ENCODE measurements at places on chromosomes 16 and 17.

GRCh38 chr16:84194470-84195200 is 3.7 kb downstream of the ADAD2 start:
- no peak for DNase-seq

DNA sequence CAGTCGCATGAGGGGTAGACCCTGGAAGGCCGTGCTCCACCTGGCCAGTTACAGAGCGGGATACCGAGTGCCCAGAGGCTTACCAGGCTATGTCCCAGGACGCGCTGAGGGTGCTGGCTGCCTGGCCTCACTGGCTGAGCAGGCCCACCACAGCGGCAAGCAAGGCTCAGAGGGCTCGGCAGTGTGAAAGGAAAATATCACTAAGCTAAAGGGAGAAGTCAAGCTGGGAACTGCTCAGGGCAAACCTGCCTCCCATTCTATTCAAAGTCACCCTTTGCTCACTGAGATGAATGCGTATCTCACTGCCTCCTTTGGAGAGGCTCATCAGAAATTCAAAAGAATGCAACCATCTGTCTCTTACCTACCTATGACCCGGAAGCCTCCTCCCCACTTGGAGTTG is 37.4 kb downstream of the CCDC57 start:
- no peak for DNase-seq

- DNase-seq: no peak
These were observed 18.9 kb downstream of the KSR1 start for GRCh38 chr17:27475070-27475673.

- no peak for DNase-seq
These were observed 52.2 kb upstream of the CHMP6 start for GRCh38 chr17:80939151-80940145.

GRCh38 chr16:81204798-81205680 is 33.5 kb upstream of the BCO1 start:
- DNase-seq: no peak

DNA sequence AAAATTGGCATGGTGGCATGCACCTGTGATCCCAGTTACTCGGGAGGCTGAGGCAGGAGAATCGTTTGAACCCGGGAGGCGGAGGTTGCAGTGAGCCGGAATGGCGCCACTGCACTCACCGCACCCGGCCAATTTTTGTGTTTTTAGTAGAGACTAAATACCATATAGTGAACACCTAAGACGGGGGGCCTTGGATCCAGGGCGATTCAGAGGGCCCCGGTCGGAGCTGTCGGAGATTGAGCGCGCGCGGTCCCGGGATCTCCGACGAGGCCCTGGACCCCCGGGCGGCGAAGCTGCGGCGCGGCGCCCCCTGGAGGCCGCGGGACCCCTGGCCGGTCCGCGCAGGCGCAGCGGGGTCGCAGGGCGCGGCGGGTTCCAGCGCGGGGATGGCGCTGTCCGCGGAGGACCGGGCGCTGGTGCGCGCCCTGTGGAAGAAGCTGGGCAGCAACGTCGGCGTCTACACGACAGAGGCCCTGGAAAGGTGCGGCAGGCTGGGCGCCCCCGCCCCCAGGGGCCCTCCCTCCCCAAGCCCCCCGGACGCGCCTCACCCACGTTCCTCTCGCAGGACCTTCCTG is at the start of gene HBQ1:
HBQ1 (plus strand) TSS at position 359 of the 575 bp plus-strand sequence; CDS start at position 387, 28 bp downstream.
- DNase-seq: no peak

GRCh38 chr17:55063885-55064874 is 95.6 kb downstream of the STXBP4 start:
- no peak for DNase-seq

- no peak for DNase-seq
These were observed 26.0 kb upstream of the PRM1 start for GRCh38 chr16:11306997-11307638.

DNA sequence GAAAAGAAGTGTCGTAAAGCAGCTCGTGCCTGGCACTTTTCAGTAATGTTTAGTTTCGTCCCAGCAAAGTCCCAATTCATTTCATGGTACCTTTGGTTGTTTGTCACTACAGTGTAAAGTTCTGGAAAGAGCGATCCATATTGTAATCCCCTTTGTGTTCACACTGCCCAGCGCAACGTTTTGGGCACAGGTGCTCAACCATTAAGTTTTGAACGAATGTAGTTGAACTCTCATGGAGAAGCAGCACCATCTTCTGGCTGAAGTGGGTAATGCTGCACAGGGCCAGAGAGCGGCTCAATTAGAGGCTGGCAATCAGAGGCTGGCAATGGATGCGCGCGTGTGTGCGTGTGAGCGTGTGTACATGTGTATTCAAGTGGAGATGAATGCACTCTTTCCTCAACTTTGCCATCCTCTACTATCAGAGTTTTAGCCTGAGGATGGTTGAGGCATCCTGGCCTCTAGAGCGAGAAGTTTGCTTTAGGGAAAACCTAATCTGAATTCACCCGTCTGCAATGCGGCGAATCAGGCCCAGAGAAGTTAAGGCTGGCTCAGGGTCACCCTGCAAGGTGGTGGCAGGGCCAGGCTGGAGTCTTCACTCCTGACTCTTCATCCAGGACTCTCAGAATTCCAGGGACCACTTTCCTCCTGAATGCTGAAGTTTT is 29.9 kb downstream of the DYNLL2 start:
- DNase-seq: peak; percentile 62

DNA sequence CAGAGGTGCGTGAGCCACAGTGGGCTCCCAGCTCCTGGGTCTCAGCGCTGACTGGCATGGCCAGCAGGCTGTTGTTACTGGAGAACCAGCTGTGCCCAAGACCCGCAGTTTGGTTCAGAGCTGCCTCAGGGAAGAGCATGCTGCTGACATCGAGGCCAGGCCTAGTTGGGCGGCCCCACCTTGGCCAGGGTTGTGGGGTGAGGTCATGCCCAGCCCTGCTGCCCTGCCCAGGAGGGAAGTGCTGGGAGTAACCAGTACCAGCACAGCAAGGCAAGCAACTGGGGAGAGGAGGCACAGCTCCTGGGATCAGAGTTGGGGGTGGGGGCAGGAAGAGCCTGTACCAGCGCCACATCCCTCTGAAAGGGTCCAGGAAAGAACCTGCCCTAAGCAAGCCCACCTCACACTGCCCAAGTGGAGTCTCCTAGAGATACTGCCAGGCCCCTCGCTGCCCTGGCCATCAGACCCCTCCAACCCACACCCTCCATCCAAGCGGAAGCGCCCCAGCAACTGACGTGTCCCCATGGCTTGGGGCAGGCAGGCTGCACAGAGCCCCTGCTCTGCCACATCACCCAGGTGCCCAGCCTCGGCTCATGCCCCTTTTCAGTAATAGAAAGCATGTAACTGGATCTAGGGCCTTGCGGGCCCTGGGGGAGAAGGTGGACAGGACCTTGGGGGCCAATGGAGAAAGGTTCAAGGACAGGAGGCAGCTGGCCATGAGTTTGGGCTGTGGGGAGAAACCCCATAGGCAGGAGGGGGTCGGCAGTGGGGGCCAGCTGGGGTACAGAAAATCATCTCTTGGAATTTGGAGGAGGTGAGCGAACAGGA is 990 bp downstream of the DOK4 start:
- no peak for DNase-seq

DNA sequence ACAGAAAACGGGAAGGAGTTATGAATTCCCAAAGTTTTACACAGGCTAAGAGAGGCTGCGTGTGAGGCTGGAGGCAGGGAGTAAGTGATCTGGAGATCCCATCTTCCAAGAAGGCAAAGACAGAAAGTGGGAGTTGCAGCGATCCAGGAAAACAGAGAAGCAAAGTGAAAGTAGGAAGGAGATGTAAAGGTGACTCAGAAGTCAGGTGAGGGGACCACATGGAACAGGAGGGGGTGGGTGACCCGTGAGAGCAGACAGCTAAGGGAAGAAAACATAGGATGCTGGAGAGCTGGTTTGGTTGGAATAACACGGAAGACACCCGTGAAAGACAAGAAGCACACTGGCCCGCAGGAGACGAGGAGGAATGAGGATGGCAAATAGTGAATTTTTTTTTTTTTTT is 1.3 kb downstream of the ALOX12 start:
- no peak for DNase-seq

DNA sequence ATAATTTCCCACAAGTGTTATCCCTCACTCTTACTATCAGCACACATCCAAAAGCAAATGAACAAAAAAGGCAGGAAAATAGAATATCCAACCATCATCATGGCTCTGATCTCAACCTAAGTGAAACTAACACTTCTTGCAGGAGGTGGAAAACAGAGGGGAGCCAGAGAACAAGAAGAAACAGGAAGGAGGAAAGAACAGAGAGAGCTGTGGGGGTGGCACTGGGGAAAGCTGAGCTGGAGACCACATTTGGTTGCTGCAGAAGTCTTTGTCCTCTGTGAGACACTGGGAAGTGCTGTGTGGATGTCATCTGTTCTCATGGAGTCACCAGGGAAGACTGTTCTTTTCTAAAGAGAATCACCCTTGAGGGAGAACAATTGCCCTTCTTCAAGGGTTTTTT is 34.7 kb downstream of the GRB7 start:
- no peak for DNase-seq

DNA sequence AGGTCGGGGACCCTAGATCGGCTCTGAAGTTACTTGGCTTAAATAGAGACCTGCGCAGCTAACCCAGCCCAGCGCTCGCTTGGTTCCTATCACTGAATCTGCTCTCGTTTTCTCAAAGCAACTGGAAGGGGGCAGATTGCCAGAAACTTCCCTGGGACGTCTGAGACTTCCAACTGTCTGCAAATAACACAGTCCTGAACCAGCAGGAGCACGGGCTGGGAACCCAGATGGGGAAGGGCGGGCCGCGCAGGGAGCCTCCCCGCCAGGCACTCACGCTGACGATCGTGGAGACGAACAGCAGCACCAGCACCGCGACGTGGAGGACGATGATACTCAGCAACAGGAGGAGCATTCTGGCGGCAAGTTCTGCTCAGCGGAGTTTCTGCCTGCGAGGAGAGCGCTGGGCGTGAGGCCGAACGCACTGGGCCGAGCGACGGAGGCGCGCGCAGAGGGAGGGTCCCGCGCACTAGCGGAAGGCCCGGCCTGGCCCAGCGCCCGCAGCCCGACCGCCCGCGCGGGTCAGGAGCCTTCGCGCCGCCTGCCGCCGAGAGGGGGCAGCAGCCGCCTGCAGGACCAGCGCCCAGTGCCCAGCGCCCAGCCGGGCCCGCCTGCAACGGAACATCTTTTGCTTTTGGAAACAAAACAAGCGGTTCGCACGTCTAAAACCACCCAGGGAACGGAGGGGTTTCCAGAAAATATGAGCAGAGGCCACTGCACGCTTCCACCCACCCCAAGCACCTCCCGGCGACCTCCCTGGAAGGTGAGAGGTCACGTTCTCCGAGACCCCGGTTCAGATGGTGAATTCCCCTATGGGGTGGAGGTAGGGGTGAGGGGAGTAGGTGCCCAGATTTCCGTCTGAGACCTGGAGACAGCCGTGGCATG is 4.5 kb downstream of the PMP22 start:
- DNase-seq: peak; percentile 60

DNA sequence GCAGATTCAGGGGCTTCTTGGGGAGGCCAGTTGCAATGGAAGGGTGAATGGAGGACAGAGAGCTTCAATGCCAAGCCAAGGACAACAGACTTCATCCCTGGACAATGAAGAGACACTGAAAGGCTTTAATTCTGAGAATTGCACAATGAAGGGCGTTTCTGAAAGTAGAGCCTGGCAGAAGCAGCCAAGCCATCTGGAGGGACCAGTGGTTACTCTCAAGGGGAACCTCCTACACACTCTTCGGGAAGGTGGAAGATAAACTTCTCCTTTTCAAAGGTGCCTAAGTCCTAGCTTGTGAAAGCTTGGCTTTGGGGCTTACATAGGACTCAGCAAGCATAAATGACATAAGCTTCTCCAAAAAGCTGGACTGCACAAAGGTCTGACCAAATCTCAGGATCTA is 6.2 kb upstream of the CES1 start:
- no peak for DNase-seq

DNA sequence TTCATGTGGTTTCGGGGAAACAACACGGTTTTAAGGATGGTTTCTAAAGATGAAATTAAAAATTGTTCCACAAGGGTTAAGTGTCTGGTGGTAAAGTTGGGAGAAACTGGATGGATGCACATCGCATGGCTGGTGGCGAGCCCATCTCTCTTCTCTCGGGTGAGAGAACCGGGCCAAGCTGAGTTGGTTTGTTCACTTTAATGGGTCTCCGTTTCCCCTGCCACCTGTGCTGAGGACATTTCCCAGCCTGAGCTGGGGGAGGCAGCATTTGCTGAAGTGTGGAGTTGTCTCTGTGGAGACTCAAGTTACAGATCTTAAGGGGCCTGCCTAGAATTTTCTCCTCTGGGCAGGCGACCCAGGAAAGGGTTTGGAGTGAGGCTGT is 7.9 kb downstream of the FUS start:
- no peak for DNase-seq

- DNase-seq: no peak
These were observed 38.7 kb downstream of the STH start for GRCh38 chr17:46037722-46038255.

DNA sequence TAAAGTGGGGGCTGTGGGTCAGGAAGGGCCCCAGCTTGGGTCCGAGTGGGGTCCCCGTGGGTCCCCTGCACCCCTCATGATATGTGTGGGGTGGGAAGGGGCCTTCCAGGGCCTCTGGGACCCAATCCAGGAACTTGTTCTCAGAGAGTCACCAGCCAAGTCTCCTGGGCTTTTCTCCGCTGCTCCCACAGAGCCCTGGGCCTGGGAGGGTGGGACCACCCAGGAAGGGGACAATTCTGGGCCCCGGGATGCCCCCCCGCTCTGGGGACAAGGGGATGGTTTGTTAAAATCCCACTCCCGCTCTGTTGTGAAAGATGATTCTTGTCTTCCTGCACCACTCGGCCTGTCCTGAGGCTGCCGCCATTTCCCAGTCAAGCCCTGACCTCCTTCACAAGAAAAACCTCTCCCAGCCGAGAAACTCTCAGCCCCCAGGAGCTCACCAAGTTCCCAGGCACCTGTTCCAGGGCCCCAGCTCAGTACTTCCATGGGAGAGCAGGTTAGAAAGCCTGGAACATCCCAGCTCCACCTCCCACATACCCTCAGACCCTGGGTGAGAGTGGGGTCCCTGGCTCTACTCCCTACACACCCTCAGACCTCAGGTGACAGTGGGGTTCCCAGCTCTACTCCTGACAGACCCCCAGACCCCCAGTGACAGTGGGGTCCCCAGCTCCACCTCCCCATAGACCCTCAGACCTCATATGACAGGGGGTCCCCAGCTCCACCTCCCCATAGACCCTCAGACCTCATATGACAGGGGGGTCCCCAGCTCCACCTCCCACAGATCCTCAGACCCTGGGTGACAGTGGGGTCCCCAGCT is 75.1 kb downstream of the METRNL start:
- DNase-seq: no peak

GRCh38 chr16:58487566-58488351 is 12.2 kb upstream of the NDRG4 start:
- peak; percentile 71 for DNase-seq

DNA sequence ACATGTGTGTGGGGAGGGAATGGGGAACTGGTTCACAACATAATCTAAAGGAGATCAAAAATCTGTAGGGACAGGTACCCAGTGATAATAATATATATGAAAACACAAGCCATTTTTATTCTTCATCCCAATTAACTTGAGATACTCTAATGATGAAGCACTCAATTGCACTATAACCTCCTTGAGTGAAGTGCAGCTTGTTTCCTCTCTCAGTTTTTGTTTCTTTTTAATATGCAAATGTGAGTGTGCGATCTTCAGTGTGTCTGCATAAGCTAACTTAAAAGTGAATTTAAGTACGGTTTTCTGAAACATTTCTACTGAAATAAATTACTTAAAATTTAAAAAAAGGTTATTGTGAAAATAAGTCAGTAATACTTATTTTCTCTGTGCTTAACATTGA is 623.5 kb downstream of the CDH11 start:
- DNase-seq: no peak

All from right renal cortex interstitium (tissue), 3 donors.